ENCODE measurements at places on chromosomes 3 and 15. TPM values are rescaled to one million over a fixed set of nuclear protein-coding genes. Genes with fewer than 3 reads are reported as not detected.

PDCD7 gene
- 30.7 TPM for total RNA-seq

MGLL gene
- 0.90 TPM for total RNA-seq

- peaks cover 34% of the 10 kb centered on the region for H3K4me1 ChIP-seq
- H3K36me3 ChIP-seq, result no peaks in the 10 kb centered on the region
Observed at GRCh38 chr3:171873580-171873979, 30.4 kb downstream of the TMEM212 start.

SENP8 gene
- total RNA-seq, result 2.8 TPM

- DNase-seq, result no peak
- H3K4me1 ChIP-seq, result no peaks in the 10 kb centered on the region
- no peaks in the 10 kb centered on the region for H3K27me3 ChIP-seq
- H3K36me3 ChIP-seq, result no peaks in the 10 kb centered on the region
- no peak overlapping the region for H3K27ac ChIP-seq
Observed at GRCh38 chr3:32794487-32795308, 23.1 kb upstream of the TRIM71 start.

DNA sequence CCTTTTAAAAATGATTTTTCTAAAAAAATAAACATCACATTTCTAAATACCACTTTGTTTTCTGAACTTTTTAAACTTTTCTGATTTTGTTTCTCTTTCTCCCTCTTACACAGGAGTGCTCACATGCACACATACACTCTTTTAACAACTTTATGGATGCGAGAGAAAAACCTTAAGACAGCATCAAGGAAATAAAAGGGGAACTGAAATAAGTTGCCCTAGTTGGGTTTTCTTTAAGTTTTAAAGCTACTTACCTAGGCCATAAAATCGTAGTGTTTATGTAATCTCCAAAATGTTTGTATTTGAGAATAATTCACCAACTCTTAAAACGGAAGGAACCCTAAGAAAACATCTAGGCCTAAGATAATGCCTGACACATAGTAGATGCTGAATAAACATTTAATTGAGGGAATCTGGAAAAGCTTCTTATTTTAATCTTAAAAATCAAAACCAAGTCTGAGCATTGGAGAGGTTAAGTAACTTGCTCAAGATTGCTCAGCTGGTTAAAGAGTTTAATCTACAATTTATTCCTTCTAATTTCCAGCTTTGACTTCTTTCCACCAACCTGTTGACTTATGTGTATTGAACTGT lies 1.2 kb upstream of the BBX start:
- no peak for DNase-seq
- no peak overlapping the region for H3K4me3 ChIP-seq
- H3K36me3 ChIP-seq, result no peaks in the 10 kb centered on the region
- H3K27me3 ChIP-seq, result no peaks in the 10 kb centered on the region

DNA sequence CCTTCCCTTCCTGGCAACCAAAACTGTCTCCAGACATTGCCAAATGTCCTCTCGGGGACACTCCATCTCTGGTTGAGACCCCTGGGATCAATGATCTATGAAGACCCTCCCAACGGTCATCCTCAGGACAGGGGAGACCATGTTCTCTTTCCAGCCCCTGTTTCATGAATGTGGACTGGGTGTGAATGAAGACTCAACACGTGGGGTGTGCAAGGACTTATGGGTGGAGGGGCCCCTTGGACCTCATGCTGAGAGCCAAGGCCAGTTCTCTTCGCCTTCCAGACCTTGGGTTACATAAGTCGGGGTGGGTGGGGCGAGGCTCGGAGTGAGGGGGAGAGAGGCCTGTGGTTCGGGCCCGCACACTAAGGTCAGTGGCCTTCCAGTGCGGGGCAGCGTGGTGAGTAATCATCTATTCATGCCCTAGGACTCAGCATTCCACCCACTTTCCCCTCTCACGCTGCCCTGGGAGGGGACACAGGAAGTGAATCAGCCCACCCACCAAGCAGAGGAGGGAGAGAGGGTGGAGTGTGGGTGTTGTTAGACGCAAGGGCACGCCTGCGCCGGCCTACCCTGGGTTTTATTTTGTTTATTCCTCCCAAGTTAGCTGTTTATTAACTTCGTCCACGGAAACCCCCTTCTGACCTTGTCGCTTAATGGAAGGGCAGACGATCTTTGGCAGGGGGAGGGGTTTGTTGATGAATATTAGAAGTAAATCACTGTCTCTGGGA lies 6.7 kb downstream of the PAQR5 start:
- peaks cover 10% of the 10 kb centered on the region for H3K4me1 ChIP-seq
- H3K4me3 ChIP-seq, result no peak overlapping the region
- no peak overlapping the region for H3K27ac ChIP-seq

DNA sequence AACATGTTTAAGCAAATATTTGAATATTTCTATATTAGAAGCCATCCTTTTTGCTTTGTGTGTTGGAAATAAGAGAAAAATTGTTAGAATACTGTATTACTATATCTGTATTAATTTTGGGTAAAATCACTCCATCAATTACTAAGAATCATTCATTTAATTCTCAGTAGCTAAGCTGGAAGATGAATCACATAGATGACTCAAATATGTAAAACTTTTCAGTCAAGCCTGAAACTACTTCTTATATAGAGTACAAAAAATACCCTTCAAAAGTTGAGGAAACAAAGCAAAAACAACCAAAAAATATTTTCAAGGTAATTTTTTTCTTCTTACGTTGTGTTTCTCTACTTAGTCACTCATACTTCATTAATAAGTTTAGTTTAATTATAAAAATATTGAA lies 205.7 kb upstream of the ROBO1 start:
- H3K36me3 ChIP-seq, result no peaks in the 10 kb centered on the region
- no peaks in the 10 kb centered on the region for H3K27me3 ChIP-seq
- DNase-seq, result no peak
- H3K4me3 ChIP-seq, result no peak overlapping the region
